ENCODE measurements at places on chromosomes 5 and 9.

DNA sequence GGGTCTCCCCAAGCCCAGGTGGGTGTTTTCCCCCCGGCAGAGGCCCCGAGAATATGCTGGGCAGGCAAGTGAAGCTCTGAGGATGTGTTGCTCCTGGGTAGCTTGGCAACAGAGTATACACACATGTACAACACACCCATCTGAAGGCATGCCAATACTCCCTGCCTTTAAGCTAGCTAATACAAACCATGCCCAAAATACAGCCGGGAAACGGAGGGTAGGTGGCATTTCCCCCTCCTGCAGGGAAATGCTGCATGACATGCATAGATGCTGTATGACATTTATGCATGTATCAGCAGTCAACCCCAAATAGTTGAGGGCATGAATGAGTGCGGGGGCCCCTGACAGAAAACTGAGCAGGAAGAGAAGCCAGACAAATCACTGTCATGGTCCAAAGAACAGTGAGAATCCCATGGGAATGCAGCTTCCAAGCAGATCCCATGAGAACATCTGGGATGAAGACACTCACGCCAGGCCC is 614.1 kb downstream of the EBF1 start:
- no peak for DNase-seq

DNA sequence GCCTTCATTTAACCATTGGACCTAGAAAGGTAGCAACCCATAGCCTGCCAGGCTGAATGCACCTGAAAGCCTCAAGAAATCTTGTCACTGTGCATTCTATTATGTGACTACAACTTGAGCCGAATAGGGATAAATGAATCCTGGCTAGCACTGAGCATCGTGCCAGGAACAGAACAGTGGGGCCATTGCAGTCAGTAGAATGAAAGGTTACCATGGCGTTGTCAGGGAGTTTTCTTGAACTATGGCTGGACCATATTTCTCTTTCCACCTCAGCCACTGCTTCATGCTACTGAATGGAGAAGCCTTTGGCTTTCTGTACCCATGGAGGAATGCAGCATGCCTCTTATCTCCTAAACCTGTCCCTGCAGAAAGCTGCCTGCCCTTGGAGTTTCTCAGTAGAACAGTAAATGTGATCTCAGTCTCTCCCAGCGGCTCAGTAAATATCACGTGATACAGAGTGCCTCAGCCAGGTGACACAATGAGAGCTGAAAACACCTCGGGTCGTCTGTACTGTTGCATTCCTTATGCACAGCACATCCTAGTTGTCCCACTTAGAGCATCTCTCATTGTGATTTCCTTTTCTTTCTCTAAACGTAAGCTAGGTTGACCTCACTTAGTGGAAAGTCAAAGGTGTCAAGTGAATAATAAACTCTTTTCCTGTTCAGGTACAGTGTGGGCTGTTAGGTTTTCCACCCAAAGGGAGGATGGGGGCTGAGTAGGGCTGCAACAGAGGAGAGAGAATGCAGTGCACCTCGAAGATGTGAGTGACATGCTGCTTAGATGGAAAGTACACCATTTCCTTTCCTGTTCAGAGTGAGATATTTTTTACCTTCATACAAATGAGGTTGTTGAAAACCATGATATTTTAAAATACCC is 115.3 kb downstream of the MACIR start:
- no peak for DNase-seq

GRCh38 chr9:34665067-34665380 is 2.6 kb upstream of the CCL27 start:
- no peak for DNase-seq

DNA sequence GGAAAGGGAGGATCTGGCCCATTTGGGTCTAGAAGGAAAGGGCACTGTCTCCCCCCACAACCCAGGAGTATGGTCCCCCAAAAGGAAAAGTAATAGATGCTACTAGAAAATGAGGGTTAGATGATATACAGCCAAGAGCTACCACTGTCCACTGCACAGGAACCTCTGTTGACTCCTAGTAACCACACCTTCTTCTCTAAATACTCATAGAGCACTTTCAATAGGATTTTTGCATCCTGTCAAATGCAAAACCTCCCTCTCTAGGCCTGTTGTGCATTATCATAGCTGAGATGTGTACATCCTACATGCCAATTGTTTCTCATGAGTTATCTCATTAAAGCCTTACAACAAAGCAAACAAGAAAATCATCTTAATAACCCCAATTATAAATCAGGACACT is 66.8 kb downstream of the THBS4 start:
- DNase-seq, result no peak

GRCh38 chr5:156593546-156593945 is 256.5 kb upstream of the PPP1R2B start:
- DNase-seq, result no peak

- no peak for DNase-seq
Observed at GRCh38 chr5:56585999-56586691, 229.2 kb upstream of the MAP3K1 start.

DNA sequence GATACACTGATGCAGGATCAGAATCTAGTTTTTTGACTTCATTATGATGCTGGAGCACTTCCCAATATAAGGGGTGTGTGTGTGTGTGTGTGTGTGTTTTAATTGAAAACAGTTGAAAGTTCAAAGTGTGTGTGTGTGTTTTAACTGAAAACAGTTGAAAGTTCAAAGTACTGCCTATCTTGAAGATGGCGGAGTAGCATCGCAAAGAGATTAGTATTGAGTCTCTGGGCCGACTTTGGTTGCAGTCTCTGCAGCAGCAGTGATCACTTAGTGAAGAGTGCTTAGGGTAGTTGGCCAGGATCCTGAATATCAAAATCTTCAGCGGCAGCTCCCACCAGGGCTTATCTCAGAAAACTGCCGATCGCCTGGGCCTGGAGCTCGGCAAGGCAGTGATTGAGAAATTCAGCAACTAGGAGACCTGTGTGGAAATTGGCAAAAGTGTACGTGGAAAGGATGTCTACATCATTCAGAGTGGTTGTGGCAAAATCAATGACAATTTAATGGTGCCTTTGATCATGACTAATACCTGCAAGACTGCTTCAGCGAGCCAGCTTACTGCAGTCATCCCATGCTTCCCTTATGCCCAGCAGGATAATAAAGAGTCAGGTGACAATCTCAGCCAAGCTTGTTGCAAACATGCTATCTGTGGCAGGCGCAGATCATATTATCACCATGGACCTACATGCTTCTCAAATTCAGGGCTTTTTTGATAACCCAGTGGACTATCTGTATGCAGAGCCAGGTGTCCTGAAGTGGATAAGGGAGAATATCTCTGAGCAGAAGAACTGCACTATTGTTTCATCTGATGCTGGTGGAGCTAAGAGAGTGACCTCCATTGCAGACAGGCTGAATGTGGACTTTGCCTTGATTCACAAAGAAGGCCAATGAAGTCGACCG is 7.3 kb upstream of the SCAI start:
- DNase-seq, result no peak

DNA sequence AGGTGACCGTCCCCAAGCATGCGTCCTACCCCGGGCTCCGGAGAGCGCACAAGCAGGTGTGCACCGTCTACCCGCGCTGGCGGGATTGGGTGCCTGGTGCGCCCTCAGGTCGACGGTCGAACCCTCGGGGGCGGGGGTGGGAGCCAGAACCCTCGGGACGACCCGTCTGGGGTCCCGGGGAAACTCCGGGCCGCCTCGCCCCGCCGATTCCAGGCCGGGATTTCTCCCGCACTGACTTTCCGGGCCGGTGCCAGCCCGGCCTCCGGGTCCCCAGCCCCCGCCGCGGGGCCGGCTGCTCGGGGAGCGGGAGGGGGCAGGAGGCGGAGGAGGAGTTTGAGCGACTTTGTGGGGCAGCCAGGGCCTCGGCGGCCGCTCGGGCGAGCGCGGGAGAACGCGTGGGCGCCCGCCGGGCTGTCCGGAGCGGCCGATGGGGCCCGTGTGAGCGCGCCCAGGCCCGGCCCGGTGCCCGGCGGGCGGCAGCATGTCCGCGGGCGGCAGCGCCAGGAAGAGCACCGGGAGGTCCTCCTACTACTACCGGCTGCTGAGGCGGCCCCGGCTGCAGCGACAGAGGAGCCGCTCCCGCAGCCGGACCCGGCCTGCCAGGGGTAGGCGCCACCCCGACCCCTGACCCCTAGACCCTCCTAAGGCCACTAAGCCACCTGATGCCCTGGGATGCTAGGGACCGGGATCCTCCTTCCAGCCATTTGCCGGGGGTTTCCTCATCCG is at the start of gene DAB2IP:
TSS of gene DAB2IP (plus strand) at position 340 of the 726 bp plus-strand sequence. CDS start at position 482, 142 bp downstream.
- DNase-seq, result peak; percentile 62

GRCh38 chr5:33944543-33945132 is 8.5 kb downstream of the RXFP3 start:
- no peak for DNase-seq

DNA sequence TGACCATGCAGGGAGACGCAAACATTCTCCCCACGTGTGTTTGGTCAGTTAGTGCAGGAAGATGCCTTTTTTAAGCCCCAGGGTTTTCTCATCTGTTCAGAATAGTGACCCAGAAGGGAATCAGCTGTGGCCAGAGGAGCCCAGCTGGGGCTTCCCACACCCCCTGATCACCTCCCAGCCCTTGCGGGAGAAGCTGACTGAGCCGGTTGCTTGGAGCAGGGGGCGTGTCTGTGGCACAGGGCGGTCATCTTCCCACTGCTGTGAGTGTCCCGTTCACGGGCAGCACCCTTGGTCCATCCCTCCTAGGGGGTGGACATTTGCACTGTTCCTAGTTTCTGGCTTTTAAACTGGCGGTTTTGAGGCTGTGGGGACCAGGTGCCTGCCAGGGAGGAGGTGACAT is 69.7 kb downstream of the NEK6 start:
- DNase-seq, result no peak

GRCh38 chr5:72557167-72558045 is 50.2 kb upstream of the ZNF366 start:
- DNase-seq, result no peak

DNA sequence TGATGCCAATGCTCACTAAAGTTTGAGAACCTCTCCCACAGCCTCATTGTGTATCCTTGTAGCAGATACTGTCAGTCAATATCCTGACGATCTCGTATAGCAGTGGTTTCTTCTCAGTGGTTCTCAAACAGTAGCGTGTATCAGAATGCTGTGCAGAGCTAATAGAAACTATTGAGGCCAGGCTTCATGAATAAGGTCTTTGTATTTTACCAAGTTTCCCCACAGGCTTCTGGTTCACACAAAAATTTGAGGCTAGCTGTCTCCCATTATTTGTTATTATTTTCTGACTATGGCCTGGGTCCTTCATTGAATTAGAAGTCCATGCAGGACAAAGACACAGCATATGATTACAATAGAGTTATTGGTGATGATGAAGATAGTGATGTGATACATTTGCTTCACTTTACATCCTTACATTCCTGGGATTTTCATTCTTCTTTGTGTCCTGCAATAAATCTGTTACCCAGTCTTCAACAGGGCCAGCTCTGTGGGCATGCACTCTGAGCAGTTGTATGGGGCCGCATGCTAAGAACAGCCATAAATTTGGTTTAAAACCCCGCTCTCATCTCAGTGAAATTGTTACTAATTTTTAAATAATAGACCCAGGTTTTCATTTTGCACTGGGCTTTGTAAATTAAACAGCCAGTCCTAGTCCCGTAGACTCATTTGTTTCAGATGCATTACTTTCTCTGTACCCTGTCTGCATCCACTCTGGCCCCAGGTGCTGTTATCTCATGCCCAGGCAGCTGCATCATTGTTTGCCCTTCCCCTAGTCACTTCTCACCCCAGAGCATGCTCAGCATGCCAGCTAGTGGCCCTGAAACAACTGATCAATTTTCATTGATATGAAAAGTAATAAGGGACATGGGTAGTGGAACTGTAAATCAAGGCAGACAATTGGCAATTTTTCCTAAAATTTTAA is 199.9 kb upstream of the PIK3R1 start:
- DNase-seq, result no peak

DNA sequence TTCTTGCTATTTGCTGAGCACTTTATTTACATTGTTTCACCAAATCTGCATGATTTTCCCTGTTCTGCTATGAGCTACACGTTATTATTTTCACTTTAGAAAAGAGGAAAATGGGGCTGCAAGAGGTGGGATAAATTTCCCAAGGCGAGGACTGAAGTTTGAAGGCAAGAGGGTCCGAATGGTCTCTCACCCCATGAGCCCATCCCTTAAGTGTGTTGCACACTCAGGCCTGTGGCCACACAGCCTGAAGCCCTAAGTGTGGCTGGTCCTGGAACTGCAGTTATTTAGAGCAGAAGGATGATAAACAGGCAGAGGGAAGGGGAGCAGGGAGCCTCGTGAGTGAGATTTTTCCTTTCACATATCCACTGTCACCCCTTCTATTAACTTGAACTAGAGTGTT is 7.8 kb downstream of the PDE8B start:
- no peak for DNase-seq

DNA sequence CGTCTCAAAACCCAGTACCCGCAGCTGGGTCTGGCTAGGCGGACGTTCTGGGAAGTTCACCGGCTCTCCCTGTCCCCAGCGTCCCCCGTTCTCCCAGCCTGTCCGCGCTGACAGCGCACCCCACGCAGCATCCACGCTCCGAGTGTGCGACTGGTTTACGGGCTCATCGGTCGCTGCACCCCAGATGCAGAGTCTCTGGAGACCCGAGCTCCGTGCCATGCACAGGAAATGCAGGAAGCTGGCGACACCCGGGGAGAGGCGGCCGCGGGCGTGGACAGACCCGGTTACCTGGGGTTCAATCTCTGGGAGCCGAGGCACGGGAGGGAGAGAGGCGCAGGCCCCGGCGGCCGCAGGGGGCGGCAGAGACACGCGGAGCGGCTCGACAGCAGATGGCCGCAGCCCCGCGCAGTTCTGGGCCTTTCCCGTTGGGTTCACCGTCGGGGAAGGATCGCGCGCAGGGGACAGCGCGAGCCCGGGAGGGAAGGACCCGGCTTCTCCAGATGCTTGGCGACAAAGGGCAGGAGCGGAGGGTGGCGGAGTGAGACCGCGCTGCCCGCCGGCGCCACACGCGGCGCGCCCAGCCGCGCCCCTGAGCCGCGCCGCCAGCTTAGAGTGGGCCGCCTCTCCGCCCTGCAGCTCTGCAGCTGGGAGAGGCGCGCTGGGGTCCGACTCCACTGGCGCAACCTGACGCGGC is 558 bp downstream of the SHROOM1 start:
- peak; percentile 66 for DNase-seq

DNA sequence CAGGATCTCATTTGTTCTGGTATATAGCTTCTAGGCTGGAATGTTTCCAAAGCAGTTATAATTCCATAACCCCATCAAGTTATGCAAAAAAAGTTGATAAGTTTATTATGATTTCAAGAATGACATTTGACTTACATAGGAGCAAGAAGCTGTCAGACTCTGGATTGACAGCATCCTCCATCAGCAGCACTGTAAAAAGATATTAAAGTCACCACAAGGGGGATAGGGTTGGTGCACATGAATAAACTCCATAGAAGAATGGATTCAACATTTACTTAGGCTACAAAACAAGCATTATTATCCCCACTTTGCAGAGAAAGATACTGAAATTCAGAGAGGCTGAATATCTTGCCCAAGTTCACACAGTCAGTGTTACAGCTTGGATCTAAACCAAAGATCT is 208.9 kb upstream of the SLC30A5 start:
- no peak for DNase-seq

- no peak for DNase-seq
Observed at GRCh38 chr9:38339496-38339895, 53.0 kb upstream of the ALDH1B1 start.

- DNase-seq, result no peak
Observed at GRCh38 chr5:56006094-56006493, 11.3 kb upstream of the IL6ST start.

- no peak for DNase-seq
Observed at GRCh38 chr9:32825203-32825602, 41.9 kb downstream of the TMEM215 start.
